CD4-positive, alpha-beta T cell treated with Interleukin-6 for 4 hours (primary cell): ENCODE measurements at places on chromosomes 1 and 21.

DNA sequence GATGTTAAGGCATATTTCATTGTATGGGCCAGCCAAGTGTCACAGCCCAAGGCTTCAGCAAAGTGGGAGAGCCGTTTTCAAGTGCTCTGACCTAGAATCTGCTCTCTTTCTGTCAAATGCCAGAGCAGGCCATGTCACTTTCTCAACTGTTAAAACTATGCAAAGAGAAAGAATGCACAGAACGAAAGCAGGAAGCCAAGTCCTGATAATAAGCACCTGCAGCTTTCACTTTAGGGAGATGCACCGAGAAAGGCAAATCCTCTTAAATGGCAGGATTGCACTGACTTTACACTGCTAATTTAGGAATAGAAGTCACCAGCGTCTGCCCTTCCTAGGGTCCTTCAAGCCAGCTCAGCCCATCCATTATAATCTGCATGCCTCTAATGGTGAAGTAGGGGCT lies 49.2 kb upstream of the NTPCR start:
- peak; percentile 8 for DNase-seq

DNA sequence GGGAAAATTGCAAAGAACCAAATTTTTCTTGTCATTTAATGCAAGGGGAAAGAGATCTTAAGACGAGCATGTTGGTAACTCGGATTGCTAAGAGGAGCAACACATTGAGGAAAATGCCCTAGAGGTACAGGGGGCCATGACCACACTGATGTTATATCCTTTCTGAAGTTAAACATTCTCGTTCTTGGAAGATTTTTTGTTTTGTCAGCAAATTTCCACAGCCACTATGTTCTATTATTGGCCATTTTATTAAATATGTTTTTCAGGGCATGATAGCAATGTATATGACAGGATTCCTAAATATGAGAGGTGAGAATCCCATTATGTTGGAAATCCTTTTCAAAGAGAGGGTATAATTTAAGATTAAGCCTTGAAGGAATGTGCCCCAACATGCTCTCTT lies 627.2 kb upstream of the PKN2 start:
- DNase-seq: no peak

GRCh38 chr1:244730934-244731434 lies 78.1 kb downstream of the DESI2 start:
- DNase-seq: no peak

DNA sequence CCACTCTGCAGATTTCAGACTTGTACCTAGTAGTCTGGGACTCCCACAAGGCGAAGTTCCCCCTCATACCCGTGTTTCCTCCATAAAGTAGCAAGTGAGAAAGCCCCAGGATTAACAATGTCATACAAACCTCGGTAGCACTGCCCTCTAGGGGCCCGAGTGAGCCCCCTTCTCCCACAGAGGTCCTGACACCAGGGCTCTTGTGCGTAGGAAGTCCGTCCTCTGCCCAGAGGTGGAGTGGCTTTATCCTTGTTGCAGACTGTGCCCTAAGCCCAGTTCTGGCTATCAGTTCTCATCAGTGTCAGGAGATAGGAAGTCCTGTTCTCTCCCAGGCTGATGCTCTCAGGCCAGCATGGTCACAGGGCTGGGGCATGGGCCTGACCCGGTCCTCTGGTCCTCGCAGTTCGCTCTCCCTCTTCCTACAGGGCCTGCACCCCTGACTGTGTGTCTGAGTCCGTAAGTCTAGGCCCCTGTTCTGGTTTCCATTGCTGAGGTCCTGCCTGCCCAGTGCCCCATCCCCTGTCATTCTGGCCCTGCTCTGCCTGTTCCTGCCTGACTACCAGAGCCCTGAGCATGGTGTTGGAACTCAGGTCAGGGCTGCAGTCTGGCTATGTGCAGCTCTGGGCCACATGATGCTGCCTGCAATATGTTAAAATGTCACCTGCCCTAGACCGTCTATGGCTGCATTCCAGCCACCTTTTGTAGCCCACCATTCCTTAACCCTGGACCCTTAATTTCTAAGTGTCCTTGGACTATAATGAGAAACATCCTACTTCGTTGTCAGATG lies 285.6 kb downstream of the ASTN1 start:
- DNase-seq: no peak

DNA sequence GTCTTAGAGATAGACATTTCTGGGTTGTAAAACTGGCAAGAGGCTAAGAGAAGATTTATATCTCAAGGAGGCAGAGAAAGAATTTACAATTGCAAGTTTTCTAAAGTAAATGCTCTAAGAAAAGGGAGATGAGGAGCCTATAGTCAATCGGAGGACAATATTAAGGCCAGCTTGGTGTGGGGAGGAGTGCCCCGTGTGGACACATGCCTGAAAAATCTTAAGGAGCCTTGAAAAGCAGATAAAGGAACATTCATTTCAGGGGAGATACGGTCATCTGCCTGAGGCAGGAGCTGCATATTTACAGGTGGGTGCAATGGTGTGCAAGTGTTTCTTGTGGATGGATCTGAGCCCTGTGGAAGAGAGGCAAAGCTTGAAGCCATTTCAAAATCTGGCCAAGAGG lies 25.6 kb downstream of the FCRL2 start:
- DNase-seq: no peak

GRCh38 chr1:227604446-227604845 lies 41.1 kb downstream of the ZNF678 start:
- DNase-seq: no peak

- DNase-seq: no peak
Observed at GRCh38 chr1:173451981-173452380, 25.2 kb upstream of the PRDX6 start.

GRCh38 chr1:228883535-228883934 lies 148.3 kb downstream of the RHOU start:
- DNase-seq: no peak

DNA sequence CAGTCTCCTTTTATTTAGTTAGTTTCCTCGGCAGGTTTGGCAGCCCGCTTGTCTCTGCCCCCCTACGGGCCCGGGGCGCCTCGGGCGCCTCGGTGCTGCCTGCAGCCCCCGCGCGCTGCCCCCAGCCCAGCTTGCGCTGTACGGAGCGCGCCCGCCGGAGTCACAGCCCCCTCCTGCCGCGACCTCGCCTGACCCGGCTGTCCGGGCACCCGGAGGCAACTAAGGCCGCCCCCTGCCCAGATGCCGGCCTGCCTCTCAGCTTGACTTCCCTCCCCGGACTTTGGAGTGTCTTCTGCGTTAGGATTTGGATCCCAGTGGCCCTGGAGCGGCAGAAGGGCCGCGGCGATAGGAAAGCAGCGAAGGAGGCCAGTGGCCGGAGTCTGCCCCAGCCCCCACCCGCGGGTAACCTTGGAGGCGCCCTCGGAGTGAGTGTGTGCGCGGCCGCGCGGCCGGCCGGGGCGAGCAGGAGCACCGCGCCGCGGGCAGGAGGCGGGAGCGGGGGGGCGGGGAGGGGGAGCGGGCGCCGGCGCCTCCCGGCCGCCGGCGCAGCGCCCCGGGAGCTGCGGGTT lies 7.6 kb downstream of the CDKN2C start:
- DNase-seq: peak; percentile 28

- DNase-seq: peak; percentile 34
Observed at GRCh38 chr1:181062836-181063428, 25.6 kb upstream of the IER5 start.

DNA sequence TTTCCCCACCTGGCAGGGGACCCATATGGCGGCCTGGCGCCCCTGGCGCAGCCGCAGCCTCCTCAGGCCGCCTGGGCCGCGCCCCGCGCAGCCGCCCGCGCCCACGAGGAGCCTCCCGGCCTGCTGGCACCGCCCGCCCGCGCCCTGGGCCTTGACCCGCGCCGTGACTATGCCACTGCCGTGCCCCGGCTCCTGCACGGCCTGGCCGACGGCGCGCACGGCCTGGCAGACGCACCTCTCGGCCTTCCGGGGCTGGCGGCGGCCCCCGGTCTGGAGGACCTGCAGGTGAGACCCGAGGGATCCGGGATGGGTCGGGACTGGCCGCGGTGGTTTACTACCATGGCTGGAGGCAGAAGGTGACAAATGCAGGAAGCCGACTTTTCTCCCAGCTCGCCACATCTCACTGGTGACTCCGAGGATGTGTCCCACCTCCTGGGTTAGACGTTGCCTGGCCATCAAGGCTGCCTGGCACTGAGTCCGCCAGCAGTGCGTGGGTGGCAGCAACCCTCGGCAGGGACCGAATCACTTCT lies 1.1 kb downstream of the TFAP2E start:
- no peak for DNase-seq

GRCh38 chr21:45541221-45542039 lies 810 bp downstream of the SLC19A1 start:
- DNase-seq: peak; percentile 85

- no peak for DNase-seq
Observed at GRCh38 chr1:172323686-172324085, 96.8 kb upstream of the C1orf105 start.

GRCh38 chr1:208247696-208248095 lies 3.5 kb upstream of the PLXNA2 start:
- DNase-seq: no peak

DNA sequence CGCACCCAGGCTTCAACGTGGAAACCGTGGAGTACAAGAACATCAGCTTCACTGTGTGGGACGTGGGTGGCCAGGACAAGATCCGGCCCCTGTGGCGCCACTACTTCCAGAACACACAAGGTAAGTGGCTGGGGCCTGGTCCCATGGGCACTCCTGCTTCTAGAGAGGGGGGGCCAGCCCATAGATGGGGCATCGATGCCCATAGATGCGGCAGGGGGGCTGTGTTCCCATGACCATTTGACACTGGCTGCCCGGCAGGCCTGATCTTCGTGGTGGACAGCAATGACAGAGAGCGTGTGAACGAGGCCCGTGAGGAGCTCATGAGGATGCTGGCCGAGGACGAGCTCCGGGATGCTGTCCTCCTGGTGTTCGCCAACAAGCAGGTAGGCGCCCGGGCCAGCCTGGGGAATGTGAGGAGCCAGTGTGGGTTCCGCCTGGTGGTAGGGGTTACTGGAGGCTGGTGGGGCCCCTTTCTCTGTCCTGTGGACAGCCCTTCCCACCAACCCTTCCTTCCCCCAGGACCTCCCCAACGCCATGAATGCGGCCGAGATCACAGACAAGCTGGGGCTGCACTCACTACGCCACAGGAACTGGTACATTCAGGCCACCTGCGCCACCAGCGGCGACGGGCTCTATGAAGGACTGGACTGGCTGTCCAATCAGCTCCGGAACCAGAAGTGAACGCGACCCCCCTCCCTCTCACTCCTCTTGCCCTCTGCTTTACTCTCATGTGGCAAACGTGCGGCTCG lies 5.6 kb downstream of the C1orf35 start:
- no peak for DNase-seq

DNA sequence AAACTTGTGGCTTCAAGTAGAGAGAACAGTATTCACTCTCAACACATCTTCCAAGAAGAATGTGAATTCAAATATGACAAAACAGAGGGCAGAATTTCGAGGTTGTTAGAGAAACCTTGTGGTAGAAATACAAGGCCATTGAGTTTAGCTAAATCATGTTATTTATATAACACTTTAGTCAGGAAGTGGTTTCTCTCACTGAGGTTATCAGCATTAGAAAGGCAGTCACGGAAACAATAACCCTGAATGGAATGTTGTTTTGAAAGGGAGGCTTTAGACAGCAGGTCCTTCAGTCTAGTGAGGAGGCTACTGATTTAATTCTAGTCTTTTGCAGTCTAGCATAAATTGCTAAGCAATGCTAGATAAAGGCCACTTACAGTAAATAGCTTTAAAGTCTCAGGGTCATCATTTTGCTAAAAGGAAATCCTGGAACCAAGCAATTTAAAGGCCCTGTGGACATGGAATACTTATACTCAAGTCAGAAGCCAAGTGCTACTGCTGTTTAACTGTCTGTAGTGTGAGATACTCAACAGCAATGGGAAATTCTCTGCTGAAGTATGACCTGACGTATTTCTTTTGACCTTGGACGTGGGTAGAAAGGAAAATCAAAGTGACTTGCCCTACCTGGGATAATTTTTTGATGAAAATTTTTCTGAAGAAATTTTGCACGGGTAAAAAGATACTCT lies 89.0 kb upstream of the CHODL start:
- DNase-seq: no peak

- DNase-seq: no peak
Observed at GRCh38 chr1:66624412-66625060, 90.6 kb downstream of the SGIP1 start.

DNA sequence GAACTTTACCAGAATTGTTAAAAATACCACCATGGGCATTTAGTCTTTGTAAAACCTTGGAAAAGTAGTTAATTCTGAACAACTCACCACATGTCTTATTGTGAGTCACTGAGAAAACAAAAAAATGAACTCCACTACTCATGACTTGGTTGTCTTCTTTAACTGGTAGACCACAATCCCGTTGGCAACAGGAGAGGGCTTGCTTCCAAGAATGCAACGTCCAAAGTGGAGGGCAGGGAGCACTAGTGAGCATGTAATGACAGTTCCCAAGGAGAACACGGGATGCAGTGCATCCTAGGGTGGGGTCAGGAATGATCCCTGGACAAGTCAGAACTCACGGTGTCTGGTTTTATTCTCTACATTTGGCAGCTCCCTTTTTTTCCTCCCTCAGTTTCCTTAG lies 15.2 kb upstream of the HMCN1 start:
- no peak for DNase-seq
